NCI-H1092 treated with DMSO at 0.1 percent for 48 hours (cell line): ENCODE measurements at places on chromosomes 6 and 20.
A peak's percentile ranks its signal among the peaks of the same experiment; 100 is the strongest.

DNA sequence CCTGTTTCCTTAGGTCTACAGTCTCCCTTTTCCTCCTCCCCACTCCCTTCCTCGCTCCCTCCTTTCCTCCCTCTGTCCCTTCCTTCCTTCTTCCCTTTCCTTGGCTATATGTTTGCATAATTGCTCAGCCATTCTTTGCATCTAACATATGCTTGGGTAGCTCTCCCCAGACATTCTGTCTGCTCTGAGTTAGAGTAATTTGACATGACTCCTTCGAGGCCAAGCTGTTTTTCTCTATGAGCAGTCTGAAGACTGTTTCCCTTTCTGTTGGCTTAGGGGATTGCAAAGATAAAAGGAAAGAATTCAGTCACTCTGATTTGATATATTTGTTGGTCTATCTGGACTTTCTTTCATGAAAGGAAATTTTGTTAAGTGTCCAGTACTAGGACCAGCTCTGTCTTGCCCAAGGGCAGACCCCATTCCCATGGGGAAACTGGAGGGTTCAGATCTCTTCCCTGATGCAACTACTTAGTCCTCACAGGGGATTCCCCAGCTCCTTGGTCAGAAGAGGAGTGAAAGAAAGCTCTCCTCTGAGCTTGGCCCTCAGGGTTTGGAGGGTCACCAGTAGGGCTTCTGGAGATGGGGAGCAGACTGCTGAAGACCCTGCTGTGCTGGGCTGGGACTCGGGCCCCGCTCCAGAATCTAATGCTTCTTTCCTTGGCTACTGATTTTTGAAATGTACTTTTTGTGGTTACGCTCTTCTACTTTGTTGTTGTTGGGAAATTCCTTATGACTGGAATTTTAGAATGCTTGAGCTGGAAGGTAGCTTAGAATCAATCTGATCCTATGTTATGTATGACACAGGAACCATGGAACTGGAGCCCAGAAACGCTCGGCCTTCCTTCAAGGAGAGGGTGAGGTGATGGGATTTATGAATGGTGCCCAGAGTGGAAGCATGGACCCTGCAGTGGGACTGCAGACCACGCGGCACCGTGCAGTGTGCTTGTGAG, 63.7 kb upstream of the SLC22A23 start:
- no peak for DNase-seq

- DNase-seq, result peak; percentile 46
These were observed 93.6 kb downstream of the SNAP91 start for GRCh38 chr6:83615025-83615999.

DNA sequence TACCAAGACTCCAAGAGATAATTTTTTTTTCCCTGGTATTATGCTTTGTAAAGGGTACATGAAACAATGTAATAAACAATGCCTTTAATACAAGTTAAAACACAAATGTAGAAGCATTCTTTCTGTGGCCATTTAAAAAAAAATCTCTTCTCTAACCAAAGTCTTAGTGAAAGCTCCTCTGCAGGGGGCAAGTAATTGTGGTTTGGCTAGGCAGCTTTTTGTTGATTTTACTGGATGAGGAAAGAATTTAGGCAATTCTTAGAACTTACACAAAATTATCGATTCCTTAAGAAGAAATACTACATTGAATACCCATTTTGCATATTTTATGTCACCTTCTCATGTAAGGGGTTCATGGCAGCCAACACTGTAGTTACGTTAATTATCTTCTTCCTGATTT, 12.4 kb downstream of the TFB1M start:
- no peak for DNase-seq

DNA sequence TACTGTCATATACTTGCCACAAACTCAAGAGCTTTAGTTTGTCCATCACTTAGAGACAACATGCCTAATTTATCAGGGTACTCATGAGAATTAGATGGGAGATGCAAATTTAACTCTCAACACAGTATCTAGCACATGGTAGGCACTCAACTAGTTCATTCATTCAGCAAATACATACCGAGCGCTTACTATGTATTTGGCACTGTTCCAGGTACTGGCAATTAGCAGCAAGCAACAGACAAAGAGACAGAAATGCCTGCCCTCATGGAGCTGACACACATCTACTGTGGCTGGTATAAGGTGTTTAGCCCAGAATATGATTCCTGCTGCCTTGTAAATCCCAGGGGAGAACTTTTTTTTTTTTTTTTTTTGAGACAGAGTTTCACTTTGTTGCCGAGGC, 4.8 kb downstream of the MICAL1 start:
- no peak for DNase-seq

GRCh38 chr20:51396365-51396909, 146.1 kb downstream of the NFATC2 start:
- no peak for DNase-seq

GRCh38 chr20:51955756-51956155, 153.4 kb upstream of the SALL4 start:
- no peak for DNase-seq

- no peak for DNase-seq
These were observed 22.7 kb upstream of the GGTLC1 start for GRCh38 chr20:24011282-24011681.

DNA sequence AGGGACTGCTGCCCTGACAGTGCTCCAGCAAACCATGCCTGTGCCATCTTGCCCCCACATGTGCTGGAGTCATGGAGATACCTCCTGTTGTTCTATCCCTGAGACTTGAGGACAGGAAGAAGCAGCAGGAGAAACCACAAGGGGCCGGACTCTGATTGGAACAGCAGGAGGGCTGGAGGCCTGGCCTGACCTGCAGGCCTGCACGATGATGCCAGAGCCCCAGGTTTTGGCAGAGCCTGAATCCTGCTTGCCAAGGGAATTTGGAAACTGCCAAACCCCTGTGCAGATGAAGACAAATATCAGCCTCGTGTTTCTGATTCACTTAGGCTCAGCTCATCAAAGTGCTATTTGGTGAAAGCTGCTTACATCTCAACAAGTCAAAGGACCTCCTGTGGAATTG, 177.6 kb downstream of the MAFB start:
- DNase-seq, result no peak

GRCh38 chr6:153771577-153771976, 267.5 kb upstream of the OPRM1 start:
- no peak for DNase-seq

- DNase-seq, result no peak
These were observed 3.9 kb upstream of the STMND1 start for GRCh38 chr6:17097982-17098381.

GRCh38 chr6:22248513-22249308, 48.1 kb downstream of the PRL start:
- no peak for DNase-seq

GRCh38 chr20:61322151-61322865, 70.2 kb downstream of the CDH4 start:
- DNase-seq, result no peak

DNA sequence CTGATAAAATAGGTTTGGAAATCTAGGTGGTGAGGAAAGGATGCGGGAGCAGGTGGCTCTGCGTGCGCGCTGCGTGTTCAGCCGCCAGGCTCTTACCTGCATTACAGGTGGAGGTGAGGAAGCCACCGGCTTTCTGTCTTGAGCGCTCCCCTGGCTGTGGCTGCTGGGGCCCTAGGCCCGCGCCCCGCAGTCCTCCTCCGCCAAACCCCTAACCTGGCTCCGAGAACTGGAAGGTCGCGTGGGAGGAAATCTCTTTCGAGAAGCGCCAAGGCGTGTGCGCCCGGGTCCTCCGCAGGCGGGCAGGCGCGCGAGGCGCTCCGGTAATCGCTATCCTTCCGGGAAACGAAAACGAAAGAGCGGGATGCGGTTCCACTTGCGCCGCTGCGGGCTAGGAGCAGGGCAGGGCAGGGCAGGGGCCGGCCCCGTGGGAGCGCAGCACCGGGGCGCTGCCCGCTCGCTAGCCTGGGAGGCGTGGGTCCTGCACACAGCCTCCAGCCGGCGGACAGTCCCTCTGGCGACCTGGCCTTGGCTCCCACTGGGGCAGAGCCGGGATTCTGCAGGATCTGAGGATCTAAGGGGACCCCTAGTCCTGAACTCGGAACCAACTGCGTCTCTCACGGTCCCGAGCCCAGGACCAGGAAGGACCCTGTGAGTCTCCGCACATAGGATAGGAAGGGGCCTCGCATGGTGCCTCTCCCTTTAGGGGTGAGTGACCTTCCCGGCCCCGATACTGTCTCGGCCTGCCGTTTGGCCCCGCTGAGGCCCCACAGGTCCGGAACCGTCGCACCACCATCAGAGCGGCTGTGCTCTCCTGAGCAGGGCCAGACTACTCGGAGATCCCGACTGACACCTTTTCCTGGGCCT, at the start of gene ETV7:
Gene ETV7 (minus strand): TSS at position 230 of the 864 bp plus-strand sequence. CDS start 128 bp downstream, at position 102.
- DNase-seq, result no peak
